ENCODE measurements at places on chromosomes 6 and 20.

- DNase-seq, result no peak
Measured at GRCh38 chr6:67451874-67452273, 1183.2 kb upstream of the ADGRB3 start.

- DNase-seq, result peak; percentile 86
Measured at GRCh38 chr6:80638213-80639055, 532.0 kb downstream of the BCKDHB start.

GRCh38 chr6:29872791-29873190 lies 45.2 kb downstream of the HLA-G start:
- DNase-seq, result no peak

DNA sequence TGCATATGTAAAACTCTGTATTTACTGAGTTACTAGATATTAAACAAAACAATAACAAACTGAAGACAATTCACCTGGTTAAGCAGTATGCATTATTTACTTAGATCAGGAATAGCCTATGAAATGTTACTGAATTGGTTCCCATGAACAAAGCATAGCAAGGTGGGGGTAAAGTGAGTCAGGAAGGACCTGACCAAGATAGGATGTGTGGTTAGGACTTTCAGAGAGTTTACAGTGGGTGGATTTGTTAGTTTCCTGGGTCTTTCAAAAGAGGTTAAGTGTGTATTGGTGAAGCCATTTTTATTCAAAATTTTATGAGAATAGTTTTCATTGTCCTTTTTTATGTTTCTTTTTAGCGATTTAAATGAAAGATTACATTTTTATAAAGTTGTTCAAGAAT lies 32.9 kb downstream of the TBPL1 start:
- DNase-seq, result no peak

GRCh38 chr6:16959789-16960188 lies 142.1 kb upstream of the STMND1 start:
- DNase-seq, result no peak

GRCh38 chr20:10469599-10469998 lies 34.5 kb downstream of the SLX4IP start:
- peak; percentile 90 for DNase-seq

GRCh38 chr20:237929-238328 lies 10.9 kb downstream of the DEFB129 start:
- no peak for DNase-seq

GRCh38 chr6:42302411-42302810 lies 84.8 kb upstream of the MRPS10 start:
- DNase-seq, result no peak

DNA sequence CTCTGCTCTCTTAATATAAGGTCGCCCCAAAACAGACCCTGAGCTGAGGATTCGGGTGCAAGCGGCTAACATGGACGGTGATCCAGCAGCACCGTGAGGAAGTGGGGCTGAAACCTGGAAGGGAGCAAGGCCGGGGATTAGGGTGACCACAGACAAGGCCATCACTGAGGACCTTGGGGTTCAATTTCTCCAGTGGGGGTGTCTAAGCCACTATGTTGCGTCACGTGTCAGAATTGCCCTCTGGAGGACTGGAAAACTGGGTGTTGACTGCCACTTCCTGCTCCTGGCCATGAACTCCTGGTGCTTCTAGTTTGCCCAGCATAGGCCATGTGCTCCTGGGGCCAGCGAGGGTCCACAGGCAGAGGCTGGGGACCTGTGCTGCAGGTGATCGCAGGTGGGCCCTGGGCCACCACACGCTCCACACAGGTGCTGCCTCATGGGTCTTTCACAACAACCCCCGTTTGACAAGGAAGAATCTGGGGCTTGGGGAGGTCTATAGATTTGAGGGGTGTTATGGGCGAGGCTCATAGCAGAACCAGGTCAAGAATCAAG lies 101.9 kb downstream of the CDH26 start:
- no peak for DNase-seq

GRCh38 chr6:90026216-90026615 lies 131.9 kb downstream of the GJA10 start:
- no peak for DNase-seq

DNA sequence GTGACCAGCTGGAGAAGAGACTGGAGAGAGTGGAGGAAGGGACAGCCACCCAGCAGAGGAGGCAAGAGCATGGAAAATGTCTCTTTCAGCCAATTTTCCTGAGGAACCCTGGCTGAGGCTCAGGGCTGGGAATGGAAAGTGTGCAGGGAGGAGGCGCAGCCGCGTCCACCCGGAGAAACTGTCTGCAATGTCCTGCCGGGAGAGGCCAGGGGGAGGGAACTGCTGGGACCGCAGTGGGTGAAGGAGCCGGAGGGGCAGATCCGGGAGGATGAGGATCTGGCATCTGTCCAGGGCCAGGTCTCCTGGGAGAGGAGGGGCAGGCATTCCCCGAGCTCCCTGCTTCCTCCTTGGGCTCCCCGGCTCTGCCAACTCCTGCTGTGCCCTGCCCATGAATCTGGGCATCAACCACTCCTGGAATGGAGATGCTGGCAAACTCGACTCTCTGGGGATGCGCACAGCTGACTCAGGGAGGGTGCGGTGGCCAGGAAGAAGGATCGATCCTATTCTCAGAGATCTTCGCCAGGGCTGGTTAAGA lies 17.4 kb upstream of the HM13 start:
- DNase-seq, result peak; percentile 78

DNA sequence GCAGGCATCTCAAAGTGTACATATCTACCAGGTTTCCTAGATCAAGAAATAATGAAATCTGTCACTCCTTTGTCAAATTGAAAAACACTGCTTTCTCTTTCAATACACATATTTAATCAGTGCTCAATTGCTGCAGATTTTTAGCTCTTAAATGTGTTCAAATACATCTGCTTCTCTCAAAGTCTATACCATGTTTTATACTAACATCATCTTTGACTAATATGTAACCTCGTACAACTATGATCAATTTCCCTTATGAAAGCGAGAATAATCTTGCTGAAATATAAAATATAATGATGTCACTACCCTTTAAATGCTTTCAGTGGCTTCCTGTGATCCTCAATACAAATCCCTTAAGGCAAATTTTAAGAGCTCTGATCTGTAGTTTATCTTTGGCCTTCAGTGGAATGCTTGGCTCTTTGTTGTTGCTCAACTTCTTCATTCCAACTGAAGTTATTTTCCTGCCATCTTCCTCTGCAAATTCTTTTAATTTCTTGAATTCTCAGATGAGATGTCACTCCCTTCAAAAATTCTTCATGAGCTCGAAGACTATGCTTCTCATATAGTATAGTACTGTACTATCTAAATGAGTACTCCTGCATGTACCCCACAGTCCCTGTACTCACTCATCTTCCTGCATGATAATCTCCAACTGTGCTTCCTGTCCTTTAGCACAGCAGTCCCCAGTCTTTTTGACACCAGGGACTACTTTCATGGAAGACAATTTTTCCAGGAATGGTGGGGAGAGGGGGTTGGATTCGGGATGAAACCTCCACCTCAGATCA lies 545.1 kb upstream of the GJE1 start:
- DNase-seq, result peak; percentile 79

DNA sequence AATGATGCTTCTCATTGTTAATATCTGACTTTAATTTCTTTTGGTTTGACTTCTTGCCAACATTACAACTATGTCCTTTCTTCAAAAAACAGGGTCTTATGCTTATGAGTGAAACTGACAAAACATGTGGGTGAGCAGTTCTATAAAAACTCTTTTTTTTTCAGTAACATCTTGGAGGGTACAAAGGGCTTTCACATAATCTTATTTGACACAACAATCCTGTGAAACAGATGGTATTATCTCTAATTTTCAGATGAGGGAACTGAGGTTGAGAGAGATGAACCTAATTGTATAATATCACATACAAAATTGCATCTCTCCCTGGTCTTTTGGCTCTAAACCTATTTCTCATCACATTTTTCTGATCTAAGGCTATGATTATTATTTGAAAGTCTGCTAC lies 38.3 kb downstream of the MAPK14 start:
- DNase-seq, result no peak

GRCh38 chr6:154847318-154847717 lies 114.1 kb downstream of the SCAF8 start:
- DNase-seq, result peak; percentile 26

GRCh38 chr6:134238960-134239795 lies 78.7 kb downstream of the SGK1 start:
- DNase-seq, result no peak

GRCh38 chr6:130933712-130934200 lies 106.5 kb downstream of the SMLR1 start:
- DNase-seq, result peak; percentile 83

GRCh38 chr6:106064756-106065155 lies 21.4 kb upstream of the PRDM1 start:
- DNase-seq, result no peak

- no peak for DNase-seq
Measured at GRCh38 chr20:18727032-18727508, 86.5 kb upstream of the SCP2D1 start.

Measured in fibroblast of gingiva (primary cell).